ENCODE measurements at places on chromosomes 6 and 20.

GRCh38 chr6:12381587-12381986 is 91.4 kb downstream of the EDN1 start:
- DNase-seq, result no peak

- DNase-seq, result no peak
Observed at GRCh38 chr20:23122796-23123655, 36.9 kb upstream of the CD93 start.

- no peak for DNase-seq
Observed at GRCh38 chr6:33407132-33407718, 3.6 kb upstream of the PHF1 start.

- no peak for DNase-seq
Observed at GRCh38 chr20:19539191-19539590, 218.9 kb upstream of the RIN2 start.

DNA sequence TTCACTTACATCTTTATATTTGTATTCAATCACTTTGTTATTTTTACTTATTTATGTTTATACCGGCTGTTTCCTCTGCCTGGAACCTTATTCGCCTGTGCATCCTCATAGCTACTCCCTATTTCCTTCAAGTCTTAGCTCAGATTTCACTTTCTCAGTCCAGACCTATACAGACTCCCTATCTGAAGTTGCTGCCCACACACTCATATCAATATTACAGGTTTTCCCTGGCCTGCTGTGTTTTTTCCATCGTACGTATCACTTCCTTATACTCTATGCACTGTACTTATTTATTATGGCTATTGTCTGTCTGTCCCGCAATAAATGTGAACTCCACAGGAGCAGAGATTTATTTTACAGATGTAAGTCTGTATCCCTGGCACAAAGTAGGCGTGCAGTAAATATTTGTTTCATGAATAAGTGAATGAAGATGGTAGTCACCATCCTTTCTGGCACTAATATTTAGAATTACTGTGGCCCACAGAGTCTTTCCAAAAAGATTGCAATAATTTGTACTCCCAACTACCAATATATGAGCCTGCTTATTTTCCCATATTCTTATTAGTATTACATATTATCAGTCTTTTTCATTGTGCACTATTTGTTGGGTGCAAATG is 64.9 kb downstream of the TNFAIP3 start:
- DNase-seq, result no peak

- DNase-seq, result no peak
Observed at GRCh38 chr6:28979679-28980078, 25.4 kb downstream of the ZNF311 start.

DNA sequence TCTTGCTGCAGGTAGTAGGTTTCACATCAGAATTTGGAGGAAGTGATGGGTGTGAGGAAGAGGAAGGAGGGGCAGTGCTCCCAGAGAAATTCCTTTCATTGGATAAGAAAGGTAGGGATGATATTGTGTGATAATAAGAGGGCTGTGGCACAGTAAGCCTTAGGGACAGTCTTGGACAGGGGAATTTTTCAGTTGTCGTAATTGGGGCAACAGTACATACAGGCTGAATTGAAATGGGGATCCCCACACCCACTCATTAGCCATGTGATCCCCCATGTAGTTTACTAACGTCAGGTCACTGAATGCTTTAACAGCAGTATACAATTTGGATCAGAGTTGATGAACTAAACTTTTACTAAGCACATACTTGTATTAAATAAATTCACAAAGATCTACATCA is 79.4 kb downstream of the FOXO3 start:
- DNase-seq, result no peak

DNA sequence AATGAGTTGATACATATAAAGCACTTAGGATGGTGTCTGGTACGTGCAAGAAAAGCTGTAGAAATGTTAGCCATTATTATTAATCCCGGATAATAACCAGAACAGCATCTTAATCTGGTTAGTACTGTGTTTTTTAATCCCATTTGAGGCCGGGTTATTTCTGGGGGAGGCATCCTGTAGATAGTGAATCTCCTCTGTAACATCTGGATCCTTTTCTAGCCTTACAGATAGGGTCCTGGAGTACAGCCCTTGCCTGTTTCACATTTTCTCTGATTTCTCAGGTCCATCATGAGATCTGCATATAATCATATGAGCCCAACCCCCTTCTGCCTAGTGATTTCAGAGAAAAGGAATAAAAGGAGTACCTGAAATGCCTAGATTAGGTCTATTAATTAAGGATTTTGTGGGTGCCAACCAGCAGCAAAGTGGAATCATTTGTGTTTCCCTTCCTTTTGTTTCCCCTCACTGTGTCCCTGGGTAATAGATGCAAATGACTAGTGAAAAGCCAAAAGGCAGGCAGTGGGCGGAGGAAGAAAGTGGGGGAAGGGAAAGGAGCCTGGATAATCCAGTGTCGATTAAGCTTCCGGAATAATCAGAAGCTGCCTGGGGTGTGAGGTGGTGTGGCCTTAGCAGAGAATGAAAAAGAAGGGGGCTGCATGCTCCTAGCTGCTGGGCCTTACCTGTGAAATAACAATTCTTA is 88.9 kb downstream of the SOBP start:
- DNase-seq, result no peak

DNA sequence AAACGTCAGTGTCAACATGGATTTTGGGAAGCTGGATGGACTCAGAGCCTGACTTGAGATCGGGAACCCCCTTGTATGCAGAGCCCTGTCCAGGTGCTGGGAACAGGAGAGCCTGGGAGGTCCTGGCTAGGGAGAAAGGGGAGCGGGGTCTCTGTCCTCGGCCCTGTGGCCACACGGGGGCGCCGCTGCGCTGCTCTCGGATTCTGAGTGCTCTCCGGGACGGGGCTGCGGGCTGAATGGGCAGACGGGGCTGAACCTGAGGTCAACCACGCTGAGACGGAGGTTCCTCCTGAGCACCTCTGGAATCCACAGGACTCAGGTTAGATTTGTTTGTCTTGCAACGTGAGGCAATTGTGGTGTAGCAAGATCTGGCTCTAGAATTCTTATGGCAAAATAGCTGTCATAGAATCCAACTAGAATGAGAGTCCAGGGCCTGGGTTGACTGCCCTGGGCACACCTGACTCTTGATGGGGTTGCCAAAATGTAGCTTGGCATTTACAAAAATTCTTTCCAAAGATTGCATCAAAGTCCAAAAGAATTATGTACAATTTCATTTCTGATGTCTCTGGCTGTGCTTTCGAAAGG is 20.6 kb upstream of the HLA-F start:
- DNase-seq, result no peak

GRCh38 chr6:107563694-107564588 is 74.0 kb downstream of the SOBP start:
- no peak for DNase-seq

- DNase-seq, result no peak
Observed at GRCh38 chr6:18211338-18211737, 53.0 kb downstream of the DEK start.
